ENCODE measurements at places on chromosomes 5 and 9.

GRCh38 chr9:106897236-106897635 lies 34.3 kb downstream of the ZNF462 start:
- DNase-seq = no peak

GRCh38 chr5:149633476-149634350 lies 52.4 kb downstream of the ARHGEF37 start:
- no peak for DNase-seq

DNA sequence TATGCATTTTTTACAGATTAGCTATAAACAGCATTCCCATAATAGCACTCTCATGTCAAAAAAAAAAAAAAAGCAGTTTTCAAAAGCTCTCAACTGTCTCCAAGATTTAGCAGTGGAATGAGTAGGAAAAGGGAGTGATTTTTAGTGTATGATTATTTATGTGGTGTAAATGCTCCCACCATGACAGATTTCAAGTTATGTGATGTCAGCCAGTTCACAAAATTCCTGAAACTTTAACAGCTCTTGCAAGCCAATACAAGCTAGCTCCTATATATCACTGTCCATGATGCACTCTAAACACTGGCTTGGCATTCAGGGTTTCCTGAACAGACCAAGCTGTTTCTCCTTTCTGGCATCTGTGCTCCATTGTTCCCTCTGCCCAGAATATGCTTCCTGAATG lies 7.9 kb upstream of the ANKDD1B start:
- no peak for DNase-seq

DNA sequence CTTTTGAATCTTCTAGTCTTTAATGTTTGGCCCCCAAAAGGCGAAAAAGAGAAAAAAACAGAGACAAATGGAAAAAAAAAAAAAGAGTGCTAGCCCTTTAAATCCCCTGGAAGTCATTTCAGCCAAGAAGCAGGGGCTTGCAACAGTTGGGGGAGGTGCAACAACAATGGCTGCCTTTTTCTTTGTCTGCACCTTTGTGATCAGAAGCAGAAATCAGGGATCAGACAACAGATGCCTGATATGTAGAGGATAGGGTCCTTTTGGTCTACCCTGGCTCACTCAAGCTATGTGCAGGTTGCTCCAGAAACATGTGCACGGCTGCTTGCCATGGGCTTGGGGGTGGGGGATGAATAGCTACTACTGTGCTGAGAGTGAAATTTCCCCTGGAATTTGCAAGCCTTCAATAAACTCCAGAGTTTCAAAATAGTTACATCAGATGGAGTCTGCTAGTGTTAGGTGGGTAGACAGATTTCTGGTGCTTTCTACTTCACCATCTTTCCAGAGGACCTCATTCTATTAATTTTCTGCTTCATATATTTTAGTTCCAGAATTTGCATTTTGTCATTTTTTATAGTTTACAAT lies 150.9 kb downstream of the FGF18 start:
- DNase-seq = no peak

DNA sequence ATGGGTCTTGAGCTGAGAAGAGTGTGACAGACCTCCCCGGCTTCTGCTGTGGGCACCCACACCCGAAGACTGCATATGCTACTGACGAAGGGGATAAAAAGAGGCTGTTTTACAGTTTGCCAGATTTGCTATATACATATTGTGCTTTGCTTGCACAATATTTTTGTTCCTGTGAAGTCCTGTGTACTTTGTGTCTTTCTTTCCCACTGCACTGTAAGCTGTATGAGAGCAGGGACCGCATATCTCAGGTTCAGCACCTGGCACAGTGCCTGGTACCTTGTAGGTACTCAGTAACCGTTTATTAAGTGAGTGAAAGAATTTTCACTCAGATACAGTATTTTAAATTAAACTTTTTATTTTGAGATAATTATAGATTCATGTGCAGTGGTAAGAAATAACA lies 8.2 kb upstream of the GARNL3 start:
- no peak for DNase-seq

DNA sequence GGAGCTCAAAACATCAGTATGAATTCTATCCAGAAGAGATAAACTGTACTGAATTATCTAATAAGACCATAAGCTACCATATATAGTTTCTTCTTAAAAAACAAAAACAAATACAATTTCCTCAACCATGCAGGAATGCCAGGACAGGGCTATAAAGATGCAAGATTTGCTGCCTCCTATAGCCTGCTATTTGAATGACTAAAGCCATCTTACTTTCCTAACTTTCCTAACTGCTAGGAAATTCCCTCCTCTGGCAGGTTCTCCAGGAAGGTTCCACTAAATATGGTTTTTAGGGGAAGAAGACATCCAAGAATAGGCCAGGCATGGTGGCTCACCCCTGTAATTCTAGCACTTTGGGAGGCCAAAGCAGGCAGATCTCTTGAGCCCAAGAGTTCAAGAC lies 15.1 kb downstream of the KIF27 start:
- DNase-seq = no peak

DNA sequence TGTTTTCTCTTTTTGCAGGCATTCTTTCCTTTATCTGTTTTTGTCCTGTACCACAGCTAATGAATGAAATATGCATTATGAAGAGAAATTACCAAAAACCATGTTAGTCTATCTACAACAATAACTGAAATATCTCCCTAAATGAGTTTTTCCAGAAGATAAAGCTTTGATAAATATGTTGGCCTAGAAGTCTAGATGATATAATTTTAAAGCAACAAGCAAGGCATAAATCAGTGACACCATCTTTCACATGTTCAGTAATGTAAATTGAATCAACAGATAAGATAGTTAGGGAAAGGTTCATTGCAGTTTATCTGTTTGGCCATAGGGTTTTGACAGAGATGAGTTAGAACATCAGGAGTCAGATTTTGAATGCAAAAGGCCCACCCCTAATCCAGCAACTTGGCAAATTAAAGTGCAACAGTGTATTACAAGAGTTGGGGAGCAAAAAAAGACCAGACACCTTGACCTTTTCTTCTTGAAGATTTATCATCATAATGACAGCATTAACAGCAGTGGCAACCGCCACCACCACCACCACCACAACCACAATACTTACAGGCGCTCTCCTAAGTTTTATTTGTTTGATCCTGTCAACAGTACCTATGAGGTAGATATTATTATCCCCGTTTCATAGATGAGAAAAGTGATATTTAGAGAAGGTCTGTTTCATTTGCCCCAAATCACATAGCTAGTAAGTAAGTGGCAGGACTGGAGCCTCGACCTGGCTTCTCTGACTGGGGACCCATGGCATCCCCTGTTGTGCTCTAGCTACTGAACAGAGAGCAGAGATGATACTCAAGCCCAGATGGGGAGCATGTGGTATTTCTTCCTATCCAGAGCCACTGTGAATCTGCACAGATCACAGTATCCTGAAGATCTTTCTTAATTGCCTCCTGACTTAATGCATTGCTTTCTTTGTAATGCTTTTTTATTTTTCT lies 122.8 kb upstream of the DHFR start:
- no peak for DNase-seq

DNA sequence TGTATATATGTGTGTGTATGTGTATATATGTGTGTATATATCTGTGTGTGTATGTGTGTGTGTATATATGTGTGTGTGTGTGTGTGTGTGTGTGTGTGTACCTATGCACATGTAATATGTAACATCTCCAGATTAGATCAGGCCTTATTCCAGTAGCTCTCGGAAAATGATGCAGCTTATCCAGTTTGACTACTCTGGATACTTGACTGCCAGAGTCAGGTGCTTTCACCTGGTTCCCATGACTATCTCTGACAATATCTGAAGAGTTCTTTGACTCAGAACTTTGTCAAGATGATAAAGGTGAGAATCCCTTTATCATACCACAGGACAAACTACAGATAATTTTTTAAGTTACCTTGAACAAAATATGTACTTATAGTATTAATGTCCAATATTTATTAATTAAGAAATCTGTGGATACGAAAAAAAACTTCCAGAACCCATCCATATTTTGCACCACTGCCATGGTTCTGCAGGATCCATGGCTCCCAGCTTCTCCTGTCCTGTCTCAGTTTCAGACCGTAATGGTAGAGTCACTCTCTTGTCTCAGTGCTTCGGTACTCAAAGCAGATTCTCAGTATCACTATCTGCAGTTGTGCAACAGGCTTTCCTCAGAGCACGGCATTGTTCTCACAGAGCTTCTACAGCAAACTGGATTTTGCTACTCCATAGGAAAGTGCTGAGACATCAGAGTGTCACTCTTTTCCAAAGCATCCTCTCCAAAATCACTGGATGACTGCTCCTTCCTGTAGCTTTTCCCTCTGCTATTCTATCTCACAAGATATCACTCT lies 164.4 kb upstream of the SLC12A2 start:
- DNase-seq = no peak

DNA sequence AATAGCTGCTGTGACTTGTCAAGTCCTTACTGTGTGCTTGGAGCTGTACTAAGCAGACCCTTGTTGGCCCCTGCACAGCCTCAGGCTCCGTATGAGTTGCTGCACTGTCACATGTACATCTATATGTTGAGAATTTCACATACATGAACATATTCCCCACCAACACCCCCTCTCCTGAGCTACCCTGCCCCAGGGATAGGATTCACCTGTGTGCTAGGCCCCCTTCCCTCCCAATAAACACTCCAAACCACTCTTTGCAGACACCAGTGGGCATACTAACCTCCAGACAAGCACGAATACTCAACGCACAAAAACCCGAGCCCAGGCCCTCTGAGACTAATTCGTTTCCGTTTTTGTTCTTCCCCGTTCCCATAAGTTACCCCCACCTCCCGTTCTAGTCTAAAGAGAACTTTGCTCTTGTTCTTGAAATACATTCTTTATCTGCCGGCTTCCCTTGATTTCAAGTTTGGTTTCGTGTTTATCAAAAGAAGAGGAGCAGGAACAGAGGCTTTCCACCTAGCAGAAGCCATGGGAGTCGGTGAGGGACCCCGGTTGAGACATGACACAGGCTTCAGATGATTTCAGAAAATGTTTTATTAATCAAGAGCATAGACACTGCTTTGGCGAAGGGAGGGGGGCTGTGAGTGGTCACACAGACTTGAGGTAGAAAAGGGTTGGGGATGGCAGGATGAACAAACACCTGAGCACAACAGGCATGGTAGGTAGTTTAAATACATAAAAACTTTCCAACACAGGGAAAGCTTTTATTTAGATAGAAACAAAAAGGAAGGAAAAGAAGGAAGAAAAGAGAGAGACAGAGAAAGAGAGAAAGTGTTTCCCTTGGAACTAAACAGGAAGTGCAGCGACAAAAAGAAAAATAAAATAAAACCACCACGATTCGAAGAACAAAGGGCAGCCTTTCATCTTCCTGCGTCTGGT lies 3.4 kb downstream of the HAND1 start:
- DNase-seq = no peak

- no peak for DNase-seq
These were observed 19.2 kb downstream of the MARCHF3 start for GRCh38 chr5:127011153-127011552.

- no peak for DNase-seq
These were observed 192.8 kb downstream of the ACTL7B start for GRCh38 chr9:108662956-108663355.

DNA sequence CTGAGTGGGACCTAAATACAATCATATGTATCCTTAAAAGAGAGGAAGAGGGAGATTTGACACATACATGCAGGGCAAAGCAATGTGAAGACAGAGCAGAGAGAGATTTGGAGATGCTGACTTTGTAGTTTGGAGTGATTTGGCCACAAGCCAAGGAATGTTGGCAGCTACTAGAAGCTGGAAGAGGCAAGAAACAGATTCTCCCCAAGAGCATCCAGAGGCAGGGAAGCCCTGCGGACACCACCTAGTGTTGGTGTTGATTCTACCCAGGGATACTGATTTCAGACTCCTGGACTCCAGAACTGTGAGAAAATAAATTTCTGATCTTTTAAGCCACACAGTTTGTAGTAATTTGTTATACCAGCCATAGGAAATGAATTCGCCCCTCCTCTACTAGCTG lies 64.9 kb upstream of the OSMR start:
- peak; percentile 40 for DNase-seq

All from NCI-H2029 treated with DMSO at 0.1 percent for 48 hours (cell line).